Vagina (tissue), 2 donors: ENCODE measurements at places on chromosomes 2 and 18. TPM values are rescaled to one million over a fixed set of nuclear protein-coding genes. Genes with fewer than 3 reads are reported as not detected.
A peak's percentile ranks its signal among the peaks of the same experiment; 100 is the strongest.

GRCh38 chr2:189013671-189014448 is 39.7 kb downstream of the COL3A1 start:
- DNase-seq, result no peak
- no peaks in the 10 kb centered on the region for H3K27me3 ChIP-seq
- peak overlapping the region; percentile 30 for H3K27ac ChIP-seq

- no peak overlapping the region for H3K27ac ChIP-seq
- H3K4me1 ChIP-seq, result no peaks in the 10 kb centered on the region
- no peak overlapping the region for H3K4me3 ChIP-seq
- H3K36me3 ChIP-seq, result no peaks in the 10 kb centered on the region
- no peaks in the 10 kb centered on the region for H3K27me3 ChIP-seq
Measured at GRCh38 chr2:128195435-128195984, 104.5 kb downstream of the UGGT1 start.

Gene NCKAP5
- total RNA-seq, result 8.8 TPM

Gene TUBA4B
- total RNA-seq, result not detected

GRCh38 chr18:21914739-21915319 is 174.2 kb downstream of the MIB1 start:
- no peak for DNase-seq
- H3K27ac ChIP-seq, result no peak overlapping the region
- no peak overlapping the region for H3K4me3 ChIP-seq
- H3K36me3 ChIP-seq, result no peaks in the 10 kb centered on the region

Gene DNPEP
- 62.9 TPM for total RNA-seq

Gene CNGA3
- not detected for total RNA-seq

- no peaks in the 10 kb centered on the region for H3K36me3 ChIP-seq
- DNase-seq, result no peak
- no peak overlapping the region for H3K27ac ChIP-seq
- H3K4me1 ChIP-seq, result no peaks in the 10 kb centered on the region
- no peaks in the 10 kb centered on the region for H3K27me3 ChIP-seq
Measured at GRCh38 chr2:152255918-152256317, 79.1 kb upstream of the FMNL2 start.
